ENCODE measurements at places on chromosomes 16 and 17.

DNA sequence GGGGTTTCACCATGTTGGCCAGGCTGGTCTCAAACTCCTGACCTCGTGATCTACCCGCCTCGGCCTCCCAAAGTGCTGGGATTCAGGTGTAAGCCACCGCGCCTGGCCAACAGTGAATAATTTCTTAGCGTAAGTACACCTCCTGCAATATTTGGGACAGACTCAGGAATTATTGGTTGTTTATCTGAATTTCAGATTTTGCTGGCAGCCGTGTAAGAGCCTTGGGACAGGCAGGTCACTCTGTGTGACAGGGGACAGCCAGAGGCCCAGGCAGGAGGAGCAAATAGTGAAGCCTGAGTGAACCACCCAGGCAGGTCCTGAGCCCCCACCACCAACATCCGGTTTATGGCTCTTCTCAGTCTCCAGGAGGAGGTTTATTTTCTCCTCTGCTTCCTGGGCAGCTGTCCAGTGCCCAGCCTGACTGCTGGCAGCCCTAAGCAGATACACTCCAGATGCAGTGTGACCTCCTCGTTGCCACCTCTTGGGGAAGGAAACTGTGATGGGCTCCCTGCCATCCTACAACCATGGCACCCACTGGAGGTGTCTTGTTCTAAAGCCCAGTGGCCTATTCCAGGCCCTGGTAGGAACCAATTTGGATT is 26.2 kb upstream of the ADORA2B start:
- DNase-seq = no peak

DNA sequence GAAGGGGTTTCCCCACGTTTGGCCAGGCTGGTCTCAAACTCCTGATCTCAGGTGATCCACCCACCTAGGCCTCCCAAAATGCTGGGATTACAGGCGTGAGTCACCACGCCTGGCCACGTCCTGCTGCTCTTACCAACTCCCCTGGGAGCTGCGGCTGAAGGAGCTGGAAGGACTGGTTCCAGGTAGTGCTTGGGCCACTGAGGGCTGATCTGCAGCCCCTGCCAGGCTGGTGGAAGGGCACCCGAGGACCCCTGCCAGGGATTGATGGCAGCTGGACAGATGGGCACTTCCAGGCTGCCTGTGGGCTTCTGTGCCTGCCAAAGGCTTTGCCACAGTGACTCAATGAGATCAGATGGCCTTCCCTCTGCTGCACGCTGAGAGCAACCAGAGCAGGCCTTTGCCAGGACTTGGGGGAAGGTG is 2.3 kb downstream of the OXLD1 start:
- DNase-seq = no peak

DNA sequence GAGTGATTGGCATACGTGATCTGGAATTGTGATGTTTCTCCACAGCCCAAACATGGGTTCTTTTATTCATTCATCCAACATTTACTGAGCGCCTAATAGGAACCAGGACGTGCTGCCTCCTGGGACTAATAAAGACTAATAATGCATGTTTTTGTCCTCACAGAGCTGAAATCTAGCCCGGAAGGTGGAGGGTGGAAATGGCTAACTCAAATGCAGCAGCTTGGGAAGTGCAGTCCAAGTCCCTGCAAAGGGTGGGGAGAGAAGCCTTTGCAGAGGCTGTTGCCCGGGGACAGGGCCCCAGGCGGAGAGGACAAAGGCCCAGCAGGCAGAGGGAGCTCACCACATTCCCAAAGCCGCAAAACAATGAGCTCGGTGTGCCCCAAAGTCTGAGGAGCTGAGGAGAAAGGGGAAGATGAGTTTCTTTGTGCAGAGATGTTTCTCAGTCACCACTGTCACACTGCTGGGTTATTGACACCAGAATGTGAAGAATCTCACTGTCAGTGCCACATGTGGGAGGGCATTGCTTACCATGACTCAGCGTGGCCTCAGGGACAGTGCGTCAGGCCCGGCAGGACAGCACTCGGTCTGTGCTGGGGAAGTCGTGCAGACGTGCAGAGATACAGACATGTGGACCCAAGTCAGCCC is 118.2 kb upstream of the CHMP6 start:
- peak; percentile 28 for DNase-seq

DNA sequence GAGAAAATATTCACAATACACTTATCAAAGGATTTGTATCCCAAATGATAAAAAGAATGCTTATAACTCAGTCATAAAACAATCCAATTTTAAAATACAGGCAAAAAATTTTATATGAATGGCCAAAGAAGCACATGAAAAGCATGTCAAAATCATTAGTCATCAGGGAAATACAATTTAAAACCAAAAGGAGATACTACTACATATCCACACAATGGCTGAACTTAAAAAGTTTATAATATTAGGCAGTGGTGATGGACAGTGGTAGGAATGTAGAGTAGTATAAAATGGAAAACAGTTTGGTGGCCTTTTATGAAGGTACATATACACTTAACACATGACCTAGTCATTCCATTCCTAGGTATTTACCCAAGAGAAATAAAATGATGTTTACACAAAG is 12.2 kb downstream of the CMC2 start:
- peak; percentile 47 for DNase-seq

GRCh38 chr17:58808609-58809563 is 53.2 kb downstream of the PPM1E start:
- no peak for DNase-seq

- DNase-seq = peak; percentile 80
Measured at GRCh38 chr16:81610144-81610842, 165.7 kb downstream of the CMIP start.

- DNase-seq = no peak
Measured at GRCh38 chr17:56785997-56786680, 47.6 kb downstream of the C17orf67 start.

- peak; percentile 92 for DNase-seq
Measured at GRCh38 chr16:4489030-4489429, 12.8 kb downstream of the HMOX2 start.

DNA sequence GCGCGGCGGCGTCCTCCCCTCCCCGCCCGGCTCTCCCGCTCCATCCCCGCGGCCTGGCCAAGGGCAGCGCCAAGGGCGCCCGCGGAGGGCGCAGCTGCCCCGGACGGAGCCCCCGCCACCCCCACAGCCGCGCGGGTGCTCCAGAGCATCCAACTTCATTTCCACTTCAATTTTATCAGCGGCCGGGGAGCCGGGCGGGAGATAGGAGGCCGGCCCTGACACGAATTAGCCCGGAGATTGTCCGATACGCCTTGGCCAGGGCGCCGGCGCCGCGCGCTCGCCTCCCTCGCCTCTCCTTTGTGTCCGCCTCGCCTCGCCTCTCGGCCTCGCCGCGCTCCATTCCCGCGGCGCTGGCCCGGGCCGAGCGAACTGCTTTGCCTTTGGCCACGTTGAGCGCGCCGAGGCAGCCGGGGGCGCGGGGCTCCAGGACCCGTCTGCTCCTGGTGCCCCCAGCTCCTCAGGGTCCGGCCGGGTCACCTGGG is 129.1 kb upstream of the LHX1 start:
- DNase-seq = no peak

DNA sequence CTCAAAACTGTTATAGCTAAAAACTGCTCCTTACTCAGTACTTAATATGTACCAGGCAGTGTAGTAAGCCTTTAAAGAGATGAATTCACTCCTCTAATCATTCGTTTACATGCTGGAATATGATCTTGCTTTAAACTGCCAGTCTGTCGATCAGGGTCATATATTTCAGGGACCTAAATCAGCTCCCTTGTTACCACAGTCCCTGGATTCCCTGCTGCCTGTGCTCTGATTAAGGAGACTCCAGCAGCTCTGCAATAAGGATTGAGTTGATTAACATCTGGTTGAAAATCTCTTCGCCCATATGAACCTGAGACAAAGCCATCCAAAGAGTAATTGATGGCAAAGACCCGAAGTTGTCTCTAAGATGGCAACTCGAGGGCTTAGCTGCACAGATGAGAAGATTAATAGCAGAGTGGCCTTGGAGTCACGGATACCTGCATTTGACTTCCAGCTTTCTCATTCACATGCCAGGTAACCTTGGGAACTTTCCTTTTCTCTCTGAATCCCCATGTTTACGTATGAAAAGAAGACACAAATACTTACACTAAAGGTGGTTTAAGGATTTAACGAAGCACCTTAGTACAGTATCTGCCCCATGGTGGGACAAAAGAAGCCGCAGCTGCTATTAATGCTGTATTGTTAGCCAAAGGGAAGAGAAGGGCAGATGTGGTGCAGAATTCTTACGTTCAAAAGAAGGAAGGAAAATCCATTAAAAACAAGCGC is 68.2 kb downstream of the VAT1L start:
- no peak for DNase-seq

GRCh38 chr17:77735566-77736198 is 222.8 kb upstream of the TNRC6C start:
- no peak for DNase-seq

- DNase-seq = peak; percentile 41
Measured at GRCh38 chr16:81006211-81006812, 373 bp downstream of the CMC2 start.

DNA sequence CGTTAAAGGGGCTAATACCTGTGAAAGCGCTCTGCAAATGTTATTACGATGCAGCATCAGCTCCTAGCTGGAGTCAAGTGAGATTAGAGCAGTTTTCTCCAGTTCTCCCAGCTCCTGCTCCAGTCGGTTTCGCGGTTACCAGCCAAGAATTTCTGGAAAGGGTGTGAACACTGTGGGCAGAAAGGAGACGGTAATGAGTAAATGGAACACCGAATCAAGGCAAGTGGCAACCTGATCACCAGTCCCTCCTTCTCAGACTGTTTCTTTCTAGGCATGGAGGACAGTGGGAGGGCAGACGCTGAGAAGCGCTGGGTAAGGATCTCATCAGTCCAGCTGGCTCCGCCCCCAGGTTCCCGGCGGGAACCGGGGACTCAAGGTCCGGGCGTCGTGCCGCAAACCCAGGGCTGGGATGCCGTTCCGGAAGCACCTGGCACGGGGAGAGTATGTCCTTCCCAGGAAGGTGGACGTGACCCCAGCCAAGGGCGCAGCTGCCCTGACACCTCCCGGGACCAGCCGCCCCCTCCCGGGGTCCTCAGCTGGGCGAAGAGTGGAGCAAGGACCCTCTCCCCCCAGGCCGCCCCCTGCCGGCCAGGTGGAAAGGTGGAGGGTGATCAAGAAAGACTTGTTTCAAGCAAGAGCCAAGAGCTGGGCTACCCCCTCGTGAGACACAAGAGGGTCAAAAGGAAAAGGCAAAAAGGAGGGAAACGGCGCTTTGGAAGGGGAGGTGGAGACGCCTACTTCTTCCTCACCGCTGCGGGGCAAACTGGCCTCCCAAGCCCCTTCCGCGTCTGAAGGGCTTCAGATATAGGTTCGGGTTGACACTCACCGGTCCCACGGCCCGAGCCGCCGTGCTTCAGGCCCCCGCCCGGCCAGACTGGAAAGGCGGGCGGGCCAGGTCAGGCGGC is 481 bp downstream of the MYO19 start:
- DNase-seq = peak; percentile 64

- no peak for DNase-seq
Measured at GRCh38 chr16:11681556-11681955, 13.3 kb downstream of the SNN start.

GRCh38 chr16:23148513-23149266 is 562 bp downstream of the USP31 start:
- DNase-seq = peak; percentile 50

DNA sequence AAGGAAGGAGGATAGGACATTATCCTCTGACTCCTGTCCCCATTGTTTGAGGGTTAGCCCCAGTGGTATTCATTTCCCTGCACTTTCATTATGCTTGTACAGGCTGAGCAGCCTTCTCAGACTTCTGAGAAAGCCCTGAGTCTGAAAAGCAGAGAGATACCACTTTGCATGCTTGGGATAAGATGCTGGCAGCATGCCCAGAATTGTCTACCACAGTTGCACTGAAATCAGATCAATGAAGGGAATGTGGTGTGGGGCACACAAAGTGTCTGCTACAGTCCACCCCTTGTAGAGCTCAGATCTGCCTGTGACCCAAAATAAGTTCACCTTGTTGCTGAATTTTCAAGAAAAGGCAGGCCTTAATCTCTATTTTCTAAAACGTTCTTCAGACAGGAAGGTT is 160.6 kb downstream of the CCT6B start:
- no peak for DNase-seq

DNA sequence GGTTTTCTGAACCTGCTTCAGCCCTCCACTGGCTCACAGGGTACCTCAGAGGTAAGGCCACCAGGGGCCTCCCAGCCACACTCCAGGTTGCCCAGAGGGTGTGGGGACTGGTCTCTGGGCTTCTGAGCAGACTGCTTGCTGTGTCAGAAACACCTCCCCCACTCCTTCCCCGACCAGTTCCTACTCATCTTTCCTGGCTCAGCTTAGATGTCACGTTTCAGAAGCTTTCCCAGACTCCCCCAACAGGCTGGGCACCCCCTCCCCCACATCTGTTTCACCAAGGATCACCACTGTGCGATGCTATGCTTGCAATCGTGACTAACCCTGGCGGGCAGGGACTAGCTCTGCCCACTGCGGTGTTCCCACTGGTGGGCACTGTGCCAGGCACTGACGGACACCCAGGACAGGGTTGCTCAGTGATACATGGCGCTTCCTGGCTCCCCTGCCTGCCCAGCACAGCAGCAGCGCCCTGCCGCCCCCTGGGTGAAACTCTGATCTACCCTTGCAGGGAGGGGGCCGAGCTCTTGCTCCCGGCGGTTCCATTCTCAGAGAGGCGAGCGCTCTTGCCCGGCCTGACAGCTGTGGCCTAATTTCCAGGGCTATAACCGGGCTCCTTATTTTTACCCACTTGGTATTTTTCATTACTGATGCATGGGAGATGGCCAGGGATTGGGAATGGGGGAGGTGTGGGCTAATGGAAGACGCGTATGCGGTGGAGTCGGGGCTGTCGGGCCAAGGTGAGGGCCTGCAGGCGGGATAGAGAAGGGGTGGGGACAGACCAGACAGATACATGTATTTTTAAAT is 29.4 kb upstream of the MTSS2 start:
- DNase-seq = peak; percentile 97

DNA sequence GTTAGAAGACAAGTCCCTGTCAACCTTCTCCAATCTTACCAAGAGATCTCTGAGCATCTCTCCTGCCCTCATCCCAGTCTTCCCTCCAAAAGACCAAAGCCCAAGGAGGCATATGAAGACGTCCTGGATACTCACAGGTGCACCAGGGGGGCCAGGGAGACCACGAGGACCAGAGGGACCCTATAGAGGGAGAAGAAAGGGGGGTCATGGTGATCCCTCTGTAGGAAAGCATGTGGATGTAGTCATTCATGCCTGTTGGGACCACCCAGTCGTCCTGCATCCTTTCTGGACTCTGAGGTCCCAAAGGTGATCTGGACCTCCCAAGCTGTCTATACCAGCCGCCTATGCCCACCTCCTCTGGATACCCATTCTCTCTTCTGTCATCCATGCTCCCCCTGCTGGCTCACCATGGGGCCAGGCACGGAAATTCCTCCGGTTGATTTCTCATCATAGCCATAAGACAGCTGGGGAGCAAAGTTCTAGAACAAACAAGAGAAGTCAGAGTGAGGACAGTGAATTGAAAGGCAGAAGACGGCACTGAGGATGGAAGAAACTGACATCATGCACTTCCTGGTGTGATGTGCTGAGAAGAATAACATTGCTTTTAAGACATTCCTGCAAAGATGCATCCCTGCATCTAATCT is 3.3 kb downstream of the COL1A1 start:
- peak; percentile 66 for DNase-seq

- no peak for DNase-seq
Measured at GRCh38 chr16:165539-166374, at the start of gene HBM. Gene HBM (plus strand): TSS chr16:165978. CDS start chr16:165998, 20 bp downstream.

GRCh38 chr16:84562174-84562815 is 55.6 kb downstream of the COTL1 start:
- no peak for DNase-seq

GRCh38 chr16:7304958-7305357 is 27.7 kb upstream of the RBFOX1 start:
- DNase-seq = no peak

Data from fibroblast of skin of right biceps (primary cell).